ENCODE measurements at places on chromosomes 6 and 20.

GRCh38 chr20:45938727-45939438 is 4.4 kb downstream of the PCIF1 start:
- no peak for DNase-seq

DNA sequence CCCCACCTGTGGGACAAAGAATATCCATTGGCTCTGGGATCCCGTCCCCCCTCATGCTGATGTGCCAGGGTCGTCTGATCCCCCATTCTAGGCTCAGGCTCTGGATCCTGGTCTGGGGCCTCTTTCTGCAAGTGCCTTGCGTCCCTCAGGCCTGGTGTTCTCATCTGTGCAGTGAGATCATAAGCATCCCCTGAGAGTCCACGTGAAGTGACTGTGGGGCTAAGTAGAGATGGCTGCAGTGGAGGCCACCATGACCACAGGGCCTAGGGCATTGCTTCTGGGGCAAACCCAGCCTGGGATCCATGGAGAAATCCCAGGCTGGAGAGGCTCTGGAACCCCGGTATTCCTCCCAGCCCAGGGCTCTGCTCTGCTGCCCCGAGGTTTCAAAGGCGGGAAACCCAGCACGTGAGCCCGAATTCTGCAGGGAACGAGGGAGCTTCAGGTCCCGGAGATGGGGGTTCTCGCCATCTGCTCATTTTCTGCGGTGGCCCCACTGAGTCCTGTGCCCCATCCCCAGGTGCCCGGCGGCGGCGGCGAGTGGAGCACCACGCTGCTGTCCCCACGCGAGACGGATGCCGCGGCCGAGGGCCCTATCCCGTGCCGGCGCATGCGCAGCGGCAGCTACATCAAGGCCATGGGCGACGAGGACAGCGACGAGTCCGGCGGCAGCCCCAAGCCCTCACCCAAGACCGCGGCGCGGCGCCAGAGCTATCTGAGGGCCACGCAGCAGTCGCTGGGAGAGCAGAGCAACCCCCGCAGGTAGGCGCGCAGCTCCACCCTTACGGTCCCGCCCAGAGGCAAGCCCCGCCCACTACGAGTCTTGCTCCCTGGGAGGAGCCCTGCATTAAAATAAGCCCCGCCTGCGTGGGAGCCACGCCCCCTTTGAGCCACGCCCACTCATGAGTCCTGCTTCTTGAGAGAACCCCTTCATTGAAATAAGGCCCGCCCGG is 105.5 kb upstream of the MYL9 start:
- DNase-seq, result no peak

- DNase-seq, result no peak
Measured at GRCh38 chr20:54158856-54159418, 14.8 kb downstream of the CYP24A1 start.

- no peak for DNase-seq
Measured at GRCh38 chr6:146359131-146359530, 184.5 kb upstream of the RAB32 start.

GRCh38 chr20:32203356-32204204 is 4.0 kb downstream of the PLAGL2 start:
- peak; percentile 47 for DNase-seq

All from NCI-H1436 treated with DMSO at 0.1 percent for 48 hours (cell line).